GM23248 (cell line): ENCODE measurements at places on chromosomes 6 and 20.

GRCh38 chr20:52361650-52362049, 170.1 kb upstream of the ZFP64 start:
- DNase-seq, result no peak

GRCh38 chr6:40953486-40953885, 85.5 kb downstream of the UNC5CL start:
- peak; percentile 54 for DNase-seq

DNA sequence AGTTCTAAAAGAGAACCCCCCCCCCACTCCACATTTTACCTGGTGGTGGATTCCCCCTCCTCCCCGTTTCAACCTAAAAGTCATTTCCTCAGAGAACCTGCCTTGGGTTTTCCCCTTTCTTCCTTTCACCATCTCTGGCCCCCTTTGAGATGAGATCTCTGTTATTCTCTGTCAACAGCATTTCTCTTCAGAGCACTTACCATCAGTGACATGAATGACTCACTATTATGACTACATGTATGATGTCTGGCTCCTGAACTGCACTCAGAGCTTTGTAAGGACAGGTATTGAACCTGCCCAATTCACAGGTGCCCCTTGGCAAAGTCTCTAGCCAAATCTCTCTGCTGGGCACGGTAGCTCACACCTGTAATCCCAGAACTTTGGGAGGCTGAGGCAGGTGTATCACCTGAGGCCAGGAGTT, 61.4 kb upstream of the JARID2 start:
- peak; percentile 6 for DNase-seq

GRCh38 chr20:59207742-59208357, 44.2 kb downstream of the ZNF831 start:
- peak; percentile 56 for DNase-seq

DNA sequence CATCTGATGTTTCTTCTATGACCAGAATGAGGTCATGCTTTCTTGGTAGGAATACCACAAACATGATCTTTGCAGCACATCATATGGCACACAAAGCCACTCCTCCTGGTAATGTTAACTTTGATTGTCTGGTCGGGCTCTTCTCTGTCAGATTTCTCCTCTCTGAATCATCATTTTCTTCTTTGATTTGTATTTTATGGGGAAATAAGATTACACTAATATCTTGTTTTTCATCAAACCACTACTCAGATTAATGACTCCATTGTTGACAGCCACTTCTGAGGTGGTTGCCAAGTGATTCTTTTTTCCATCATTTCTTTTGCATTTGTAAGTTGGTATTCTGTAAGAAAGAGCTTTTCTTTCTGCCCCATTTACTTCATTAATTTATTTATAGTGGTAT, 29.5 kb downstream of the TRMT11 start:
- peak; percentile 60 for DNase-seq

- DNase-seq, result peak; percentile 48
Measured at GRCh38 chr6:14758421-14759081, 487.3 kb upstream of the JARID2 start.

GRCh38 chr6:35451354-35452182, 570 bp upstream of the FANCE start:
- DNase-seq, result no peak

- no peak for DNase-seq
Measured at GRCh38 chr20:51003753-51004152, 19.2 kb downstream of the KCNG1 start.

- DNase-seq, result peak; percentile 57
Measured at GRCh38 chr6:107132330-107132954, 17.1 kb upstream of the BEND3 start.

- DNase-seq, result peak; percentile 94
Measured at GRCh38 chr6:6713657-6714056, 125.1 kb downstream of the LY86 start.

- no peak for DNase-seq
Measured at GRCh38 chr20:60750909-60751308, 501.2 kb upstream of the CDH4 start.
